ENCODE measurements at places on chromosomes 2 and 18.

- DNase-seq: no peak
Observed at GRCh38 chr18:56662502-56662901, 11.3 kb downstream of the WDR7 start.

- no peak for DNase-seq
Observed at GRCh38 chr2:237433920-237434676, 20.1 kb upstream of the COL6A3 start.

GRCh38 chr2:35933031-35933430 is 422.5 kb upstream of the CRIM1 start:
- DNase-seq: peak; percentile 15

DNA sequence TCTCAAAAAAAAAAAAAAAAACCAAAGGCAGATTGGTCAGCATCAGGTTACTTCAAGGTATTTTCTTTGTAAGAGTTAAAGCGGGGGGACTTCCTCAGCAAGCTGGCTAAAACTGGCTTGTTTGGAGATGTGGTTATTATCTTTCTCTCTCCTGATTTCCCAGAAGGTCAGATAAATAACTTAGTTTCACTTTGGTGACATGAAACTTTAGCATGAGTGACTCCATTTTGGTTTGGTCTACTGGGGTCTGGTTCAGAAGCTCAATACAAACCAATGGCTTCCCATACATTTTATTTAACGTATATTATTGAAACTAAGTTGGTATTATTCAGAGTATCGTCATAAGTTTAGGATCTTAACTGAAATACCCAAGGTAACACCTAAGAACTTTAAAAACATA is 41.6 kb upstream of the AMMECR1L start:
- DNase-seq: no peak

DNA sequence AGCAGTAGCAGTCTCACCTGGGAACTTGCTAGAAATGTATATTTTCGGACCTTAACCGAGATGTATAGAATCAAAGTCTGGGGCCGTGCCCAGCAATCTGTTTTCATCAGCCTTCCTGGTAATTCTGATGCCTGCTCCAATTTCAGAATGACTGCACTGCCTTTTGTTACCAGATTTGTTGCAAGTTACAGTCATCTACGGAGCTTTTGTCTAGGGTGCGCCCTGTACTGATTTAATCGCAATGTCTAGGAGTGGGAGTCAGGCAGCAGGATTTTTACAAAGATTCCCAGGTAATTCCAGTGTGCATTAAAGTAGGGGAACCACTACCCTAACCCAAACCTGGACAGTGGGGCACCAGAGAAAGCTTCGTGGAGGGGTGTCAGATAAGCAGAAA is 178.0 kb downstream of the HAUS1 start:
- no peak for DNase-seq

- no peak for DNase-seq
Observed at GRCh38 chr2:240344904-240345303, 90.6 kb upstream of the GPC1 start.

GRCh38 chr2:72128059-72128842 is 19.4 kb downstream of the CYP26B1 start:
- no peak for DNase-seq
